Iris pigment epithelial cell (primary cell): ENCODE measurements at places on chromosomes 1 and 21.

GRCh38 chr1:216562383-216562782, 139.1 kb upstream of the USH2A start:
- DNase-seq, result no peak

DNA sequence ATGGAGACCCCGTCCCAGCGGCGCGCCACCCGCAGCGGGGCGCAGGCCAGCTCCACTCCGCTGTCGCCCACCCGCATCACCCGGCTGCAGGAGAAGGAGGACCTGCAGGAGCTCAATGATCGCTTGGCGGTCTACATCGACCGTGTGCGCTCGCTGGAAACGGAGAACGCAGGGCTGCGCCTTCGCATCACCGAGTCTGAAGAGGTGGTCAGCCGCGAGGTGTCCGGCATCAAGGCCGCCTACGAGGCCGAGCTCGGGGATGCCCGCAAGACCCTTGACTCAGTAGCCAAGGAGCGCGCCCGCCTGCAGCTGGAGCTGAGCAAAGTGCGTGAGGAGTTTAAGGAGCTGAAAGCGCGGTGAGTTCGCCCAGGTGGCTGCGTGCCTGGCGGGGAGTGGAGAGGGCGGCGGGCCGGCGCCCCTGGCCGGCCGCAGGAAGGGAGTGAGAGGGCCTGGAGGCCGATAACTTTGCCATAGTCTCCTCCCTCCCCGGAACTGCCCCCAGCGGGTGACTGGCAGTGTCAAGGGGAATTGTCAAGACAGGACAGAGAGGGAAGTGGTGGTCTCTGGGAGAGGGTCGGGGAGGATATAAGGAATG, 505 bp downstream of the LMNA start:
- DNase-seq, result peak; percentile 34

DNA sequence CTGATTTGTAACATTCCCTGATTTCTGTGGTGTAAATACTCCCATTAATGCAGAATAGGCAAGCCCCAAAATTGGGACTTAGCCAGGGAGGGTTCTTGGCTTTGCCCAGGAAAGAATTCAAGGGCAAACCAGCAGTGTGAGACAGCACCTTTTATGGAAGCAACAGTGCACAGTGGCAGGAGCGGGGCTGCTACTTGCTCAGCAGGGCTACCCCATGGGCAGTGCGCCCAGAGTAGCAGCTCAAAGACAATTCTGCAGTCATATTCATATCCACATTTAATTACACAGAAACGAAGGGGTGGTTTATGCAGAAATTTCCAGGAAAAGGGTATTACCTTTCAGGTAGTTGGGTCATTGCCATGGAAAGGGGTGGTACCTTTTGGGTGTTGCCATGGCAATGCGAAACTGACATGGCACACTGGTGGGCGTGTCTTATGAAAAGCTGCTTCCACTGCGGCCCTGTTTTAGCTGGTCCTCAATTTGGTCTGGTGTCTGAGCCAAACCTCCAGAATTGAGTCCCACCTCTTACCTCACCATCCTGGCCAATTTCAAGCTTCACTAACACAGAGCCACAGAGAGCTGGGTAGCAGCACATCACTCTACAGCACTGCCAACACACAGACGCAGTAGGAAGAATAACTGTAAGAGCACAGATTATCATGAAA, 35.9 kb downstream of the FHAD1 start:
- DNase-seq, result no peak

- DNase-seq, result peak; percentile 64
Observed at GRCh38 chr1:152111515-152111968, 3.7 kb downstream of the TCHH start.

GRCh38 chr1:99600782-99601181, 45.1 kb upstream of the PALMD start:
- peak; percentile 7 for DNase-seq

- DNase-seq, result peak; percentile 87
Observed at GRCh38 chr1:183180218-183180617, 5.8 kb upstream of the LAMC2 start.

GRCh38 chr1:40256401-40257084, 1.5 kb upstream of the ZMPSTE24 start:
- no peak for DNase-seq

DNA sequence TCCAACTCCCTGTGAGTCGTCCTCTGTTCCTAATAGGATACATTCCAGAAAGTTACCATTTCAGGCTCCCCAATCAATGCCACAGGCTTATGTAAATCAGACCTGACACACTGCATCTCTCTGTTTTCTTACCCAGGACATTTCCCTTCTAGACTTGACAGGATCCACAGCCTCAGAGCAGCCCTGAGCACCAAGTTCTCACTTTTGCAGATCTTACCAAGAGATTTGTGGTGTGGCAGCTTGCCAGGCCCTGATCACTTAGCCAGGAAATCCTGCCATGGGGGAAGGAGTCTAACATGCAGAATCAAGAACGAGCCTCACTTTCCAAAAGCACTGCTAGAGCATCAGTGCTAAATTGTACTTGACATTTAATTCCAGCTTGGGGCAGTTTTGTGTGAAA, 202.9 kb downstream of the TBX15 start:
- DNase-seq, result peak; percentile 7
